G401 (cell line): ENCODE measurements at places on chromosomes 1 and 21.

GRCh38 chr1:3896396-3897000 is 3.6 kb downstream of the C1orf174 start:
- no peak for DNase-seq

DNA sequence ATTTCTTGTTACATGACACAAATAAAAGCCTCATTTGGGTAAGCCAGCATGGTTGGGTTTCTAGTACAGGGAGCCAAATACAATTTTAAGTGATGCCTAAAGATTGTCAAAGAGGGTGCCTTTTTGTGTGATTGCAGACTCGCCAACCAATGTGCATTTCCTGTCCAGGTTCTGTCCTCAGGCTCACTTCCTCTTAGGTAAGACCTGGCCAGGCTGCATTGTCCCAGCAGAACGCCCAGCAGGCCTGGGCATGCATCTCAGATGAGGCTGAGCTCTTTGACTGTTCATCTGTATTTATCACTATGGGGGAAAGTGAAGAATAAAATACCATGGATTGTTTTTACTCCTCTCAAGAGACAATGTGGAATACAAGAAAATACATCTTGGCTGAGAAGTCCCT is 49.7 kb downstream of the KCNC4 start:
- DNase-seq, result no peak

DNA sequence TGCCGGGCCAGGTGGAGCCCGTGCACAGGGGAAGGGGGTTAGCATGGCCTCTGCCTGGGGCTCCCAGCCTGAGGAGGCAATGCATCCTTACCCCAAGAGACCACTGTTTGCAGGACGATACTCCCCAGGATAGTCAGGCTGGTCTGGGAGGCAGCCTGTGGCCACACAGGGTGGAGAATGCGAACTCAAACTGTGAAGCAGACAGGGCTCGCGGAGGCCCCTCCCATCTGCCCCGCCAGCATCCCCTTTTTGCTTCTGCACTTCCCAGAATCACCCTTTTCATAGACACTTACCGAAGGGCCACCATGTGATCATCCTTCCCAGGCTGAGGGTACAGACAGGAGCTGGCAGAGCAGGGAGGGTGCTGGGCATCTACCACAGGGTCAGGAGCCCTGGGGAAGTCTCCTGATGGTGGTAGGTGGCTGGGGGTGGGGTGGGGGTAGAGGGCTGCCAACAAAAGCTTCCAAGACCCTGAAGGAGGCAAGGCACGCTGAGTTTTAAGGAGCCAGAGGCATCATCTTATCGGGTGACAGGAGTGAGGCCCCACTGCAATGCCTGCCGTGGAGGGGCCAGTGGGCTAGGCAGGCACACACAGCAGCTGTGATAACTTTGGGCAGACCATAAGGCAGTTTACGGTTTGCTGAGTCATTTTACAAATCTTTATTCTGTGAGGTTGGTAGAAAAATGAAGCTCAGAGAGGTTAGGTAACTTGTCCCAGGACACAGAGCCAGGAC is 31.3 kb upstream of the BTG2 start:
- DNase-seq, result no peak

DNA sequence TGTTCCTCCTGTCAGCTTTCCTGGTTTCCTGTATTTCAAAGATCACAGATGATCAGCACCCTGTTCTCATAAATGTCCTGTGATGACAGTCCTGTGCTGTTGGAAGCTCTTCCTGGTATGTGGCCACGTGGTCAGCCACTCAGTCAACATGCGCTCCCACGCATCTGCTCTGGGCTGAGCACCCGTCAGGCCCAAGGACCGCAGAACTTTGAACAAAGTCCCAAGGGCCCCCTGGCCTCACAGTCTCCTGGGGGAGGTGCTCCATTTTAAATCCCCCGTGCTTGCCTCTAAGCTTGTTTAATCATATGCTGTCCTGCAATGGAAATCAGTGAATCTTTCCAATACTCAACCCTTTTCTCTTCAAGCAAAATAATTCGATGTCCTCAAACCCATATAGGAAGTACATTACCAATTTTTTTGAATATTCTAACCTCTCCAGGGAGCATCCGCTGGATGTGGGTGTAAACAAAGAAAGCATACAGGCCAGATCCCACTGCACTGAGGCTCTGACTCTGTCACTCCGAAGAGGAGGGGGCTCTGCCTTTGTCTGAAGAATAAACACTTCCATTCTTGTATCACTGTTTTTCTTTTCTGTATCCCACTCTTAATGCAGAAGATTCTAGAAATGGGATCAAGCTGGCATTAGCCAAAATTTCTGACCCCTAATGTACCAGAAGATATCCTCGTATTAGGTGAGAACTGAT is 250.3 kb downstream of the SDCCAG8 start:
- no peak for DNase-seq

DNA sequence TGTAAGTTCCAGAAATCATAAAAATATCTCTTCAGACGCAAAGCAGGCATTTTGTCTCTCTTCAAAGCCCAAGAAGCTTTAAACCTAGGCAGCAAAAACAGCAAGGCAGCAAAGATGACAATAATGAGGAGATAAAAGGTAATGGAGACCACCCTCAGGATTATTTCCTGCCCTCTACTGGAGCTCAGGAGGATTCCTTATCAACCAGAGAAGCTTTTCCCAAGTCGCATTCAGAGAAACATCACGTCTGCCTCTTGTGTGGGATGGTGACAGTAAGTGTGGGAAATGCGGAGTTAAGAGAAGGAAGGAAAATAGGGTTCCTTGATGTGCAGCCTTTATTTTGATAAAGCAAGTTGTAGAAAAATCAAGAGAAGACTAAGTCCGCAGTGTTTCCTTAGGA is 365.8 kb downstream of the RGS7 start:
- DNase-seq, result no peak

- DNase-seq, result no peak
Observed at GRCh38 chr21:44927587-44928461, 7.1 kb upstream of the ITGB2 start.

DNA sequence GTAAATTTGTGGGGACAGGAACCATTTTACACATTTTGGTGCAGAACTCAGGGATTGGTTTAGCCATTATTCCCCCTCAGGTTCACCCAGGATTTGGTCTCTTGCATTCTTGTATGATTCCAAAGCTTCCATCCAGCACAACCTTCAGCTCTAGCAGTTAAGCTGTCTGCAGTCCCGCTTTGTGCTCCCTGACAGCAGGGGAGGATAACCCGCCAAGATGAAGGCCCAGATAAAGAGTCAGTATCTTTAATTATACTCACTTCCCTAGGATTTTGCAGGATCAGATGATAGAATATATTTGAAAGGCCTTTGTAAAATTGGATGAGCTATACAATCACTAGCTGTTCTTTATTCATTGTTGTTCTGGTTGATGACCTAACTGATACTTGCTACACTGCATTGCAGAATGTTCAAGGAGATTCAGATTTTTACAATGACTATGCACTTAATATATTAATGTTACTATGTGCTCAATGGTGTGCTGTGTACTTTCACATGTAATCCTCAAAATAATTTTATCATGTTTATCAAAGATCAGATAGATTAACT is 49.8 kb downstream of the SLC16A1 start:
- DNase-seq, result no peak

DNA sequence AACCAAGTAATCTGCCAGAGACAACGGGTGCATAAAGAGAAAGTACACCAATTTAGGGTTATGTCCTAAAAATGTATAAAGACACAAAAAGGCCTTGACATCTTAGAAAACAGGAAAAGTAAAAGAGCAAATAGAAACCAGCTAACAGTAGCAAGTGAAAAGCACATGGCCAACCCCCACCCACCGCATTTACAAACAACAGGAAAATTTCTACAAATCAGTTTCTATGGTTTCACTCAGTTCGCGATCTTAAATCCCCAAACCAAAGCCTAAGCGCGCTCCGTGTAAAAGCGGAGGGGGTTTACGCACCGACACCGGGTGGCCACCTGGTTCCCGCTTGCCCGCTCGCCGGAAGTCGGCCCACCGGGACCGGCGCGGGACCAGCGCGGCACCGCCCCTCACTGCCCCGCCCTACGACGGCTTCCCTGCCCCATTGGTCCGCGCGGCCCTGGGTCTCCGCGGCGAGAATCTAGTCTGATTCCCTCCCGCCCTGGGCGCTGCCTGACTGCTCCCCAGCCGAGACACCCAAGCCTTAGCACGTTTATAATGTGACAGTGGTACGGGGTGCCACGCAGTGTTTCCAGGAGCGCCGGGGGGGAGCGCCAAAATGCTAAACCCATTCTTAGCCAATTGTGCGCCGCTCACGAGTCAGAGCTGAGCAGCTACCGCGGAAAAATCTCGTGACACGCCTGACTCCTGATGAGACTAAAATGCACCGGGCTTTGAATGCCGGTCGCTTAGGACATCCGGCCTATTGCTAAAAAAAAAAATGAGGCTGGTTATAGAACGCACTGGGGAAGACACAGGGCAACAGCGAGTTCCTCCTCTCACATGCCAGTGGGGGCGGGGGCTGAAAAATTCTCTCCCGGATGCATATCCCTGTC is at the start of gene GART:
Gene GART, minus strand, starts transcription at position 362 of the 884 bp plus-strand sequence. CDS start 2,802 bp downstream, outside the sequence.
- peak; percentile 85 for DNase-seq

GRCh38 chr1:2110738-2111673 is 60.8 kb downstream of the PRKCZ start:
- no peak for DNase-seq

DNA sequence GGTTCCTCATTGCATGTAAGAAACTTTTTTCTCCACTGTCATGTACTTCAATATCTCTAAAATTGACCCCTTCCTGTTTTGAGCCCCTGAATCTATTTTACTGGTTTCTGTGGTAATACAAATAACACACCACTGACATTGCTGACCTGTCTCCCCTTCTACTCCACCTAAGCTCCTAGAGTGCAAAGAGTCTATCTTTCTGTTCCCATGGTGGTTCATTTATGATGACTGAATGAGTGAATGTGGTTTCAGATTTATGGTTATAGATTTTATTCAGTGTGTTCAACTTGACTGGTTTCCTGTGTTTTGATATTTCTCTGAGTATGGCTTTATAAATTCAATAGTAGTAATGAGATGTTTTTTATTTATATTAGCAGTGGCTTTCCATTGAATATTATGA is 127.7 kb downstream of the MAGI3 start:
- no peak for DNase-seq

- no peak for DNase-seq
Observed at GRCh38 chr1:26401891-26402290, 8.7 kb upstream of the LIN28A start.

DNA sequence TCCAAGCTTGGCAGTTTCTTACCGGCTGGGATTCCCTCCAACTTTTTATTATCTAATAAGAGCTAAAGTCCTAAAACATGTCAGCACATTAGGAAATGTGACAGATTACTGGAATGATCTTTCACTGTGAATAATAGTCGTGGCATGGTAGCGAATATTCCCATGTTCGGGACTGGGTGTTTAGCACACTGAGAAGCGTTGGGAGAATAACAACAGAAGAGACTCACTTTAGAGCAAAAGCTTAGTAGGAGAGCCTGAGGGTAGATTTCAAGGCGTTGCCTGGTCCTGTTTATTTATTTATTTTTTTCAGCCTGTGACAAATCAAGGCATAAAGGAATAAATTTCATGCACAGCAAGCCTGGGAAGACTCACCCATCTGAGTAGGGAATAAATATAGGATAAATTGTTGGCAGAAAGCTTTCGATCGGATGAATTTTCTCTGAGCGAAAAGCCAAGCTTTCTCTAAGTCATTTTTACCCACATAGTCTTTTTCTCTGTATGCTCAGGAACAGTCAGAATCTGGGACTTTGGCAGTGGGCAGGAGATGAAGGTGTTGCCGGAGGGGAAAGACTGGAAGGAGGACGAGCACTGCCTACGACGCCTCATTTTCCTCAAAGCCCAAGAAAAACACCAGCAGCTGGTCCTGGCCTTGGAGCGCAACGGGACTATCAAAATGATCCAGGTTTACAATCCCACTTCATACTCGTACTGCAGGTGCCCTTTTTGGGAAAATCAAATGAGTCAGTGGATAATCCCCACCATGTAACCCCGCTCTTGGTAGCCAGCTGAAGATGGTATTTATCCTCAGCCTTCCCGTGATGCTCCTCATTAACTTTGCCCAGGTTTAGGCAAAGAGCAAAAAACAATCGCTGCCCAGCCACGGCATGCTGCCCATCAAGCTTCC is 97.2 kb downstream of the WDR64 start:
- no peak for DNase-seq

GRCh38 chr1:110440877-110441276 is 10.1 kb upstream of the PROK1 start:
- DNase-seq, result no peak

GRCh38 chr1:217095050-217095622 is 371.9 kb upstream of the ESRRG start:
- no peak for DNase-seq

GRCh38 chr1:26858160-26858559 is 4.8 kb upstream of the SFN start:
- no peak for DNase-seq

- no peak for DNase-seq
Observed at GRCh38 chr21:45589686-45590245, 47.5 kb upstream of the SLC19A1 start.

DNA sequence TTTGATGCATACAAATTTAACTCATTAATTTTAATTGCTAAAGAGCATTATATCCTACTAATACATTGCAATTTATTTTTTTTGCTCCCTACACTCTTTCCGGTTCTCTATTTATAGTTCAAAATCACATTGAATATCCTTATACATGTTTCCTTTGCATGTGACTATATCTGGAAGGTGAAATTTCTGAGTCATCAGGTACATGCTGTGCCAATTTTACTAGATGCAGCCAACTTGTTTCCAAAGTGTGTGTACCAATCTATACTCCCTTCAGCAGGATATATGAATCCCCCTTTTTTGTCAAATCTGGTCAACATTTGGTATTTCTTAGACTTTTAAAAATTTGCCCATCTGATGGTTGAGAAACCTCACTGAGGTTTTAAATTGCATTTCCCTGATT is 602.9 kb upstream of the CAMK1G start:
- DNase-seq, result no peak

DNA sequence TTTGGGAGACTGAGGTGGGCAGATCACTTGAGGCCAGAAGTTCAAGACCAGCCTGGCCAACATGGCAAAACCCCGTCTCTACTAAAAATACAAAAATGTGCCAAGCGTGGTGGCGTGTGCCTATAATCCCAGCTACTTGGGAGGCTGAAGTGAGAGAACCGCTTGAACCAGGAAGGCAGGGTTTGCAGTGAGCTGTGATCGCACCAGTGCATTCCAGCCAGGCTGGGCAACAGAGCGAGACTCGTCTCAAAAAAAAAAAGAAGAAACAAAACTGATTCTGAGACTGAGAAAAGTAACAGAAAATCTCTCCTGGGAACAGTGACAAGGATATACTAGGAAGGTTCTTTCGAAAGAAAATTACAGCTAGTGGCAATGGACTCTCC is 20.9 kb downstream of the USP48 start:
- DNase-seq, result no peak

GRCh38 chr1:227449051-227449450 is 114.3 kb upstream of the ZNF678 start:
- DNase-seq, result peak; percentile 11

GRCh38 chr1:223849352-223850254 is 3.9 kb upstream of the TP53BP2 start:
- no peak for DNase-seq

DNA sequence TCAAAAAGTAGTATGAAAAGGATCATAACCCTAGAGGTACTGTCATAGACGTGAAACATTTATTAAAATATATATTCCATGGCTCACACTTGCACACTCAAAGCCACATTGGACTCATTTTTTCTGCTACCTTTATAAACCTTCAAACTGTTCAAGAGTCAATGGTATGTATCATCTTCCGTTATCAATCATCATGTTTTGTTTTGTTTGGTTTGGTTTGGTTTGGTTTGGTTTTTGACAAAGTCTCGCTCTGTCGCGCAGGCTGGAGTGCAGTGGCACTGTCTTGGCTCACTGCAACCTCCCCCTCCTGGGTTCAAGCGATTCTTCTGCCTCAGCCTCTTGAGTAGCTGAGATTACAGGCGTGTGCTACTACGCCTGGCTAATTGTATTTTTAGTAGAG is 1.8 kb downstream of the IFNAR2 start:
- no peak for DNase-seq

GRCh38 chr1:202348005-202348508 is 442 bp upstream of the PPP1R12B start:
- DNase-seq, result no peak
